ENCODE measurements at places on chromosomes 4 and X.

DNA sequence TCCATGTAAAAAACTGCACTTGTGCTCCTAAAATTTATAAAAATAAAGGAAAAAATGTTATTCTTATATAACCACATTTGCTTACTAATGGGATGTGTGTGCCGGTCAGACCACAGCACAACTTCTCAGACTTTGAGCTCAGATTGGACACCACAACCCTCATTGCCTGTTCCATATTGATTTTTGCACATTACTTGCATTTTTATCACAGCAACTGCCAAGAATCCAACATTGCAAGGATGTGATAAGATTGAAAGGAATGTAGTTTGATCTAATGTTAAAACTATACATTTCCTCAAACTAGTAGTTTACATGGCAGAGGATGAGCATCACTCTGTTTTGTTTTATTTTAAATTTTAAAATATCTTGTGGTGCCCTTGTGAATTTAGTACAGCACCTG is 227.8 kb downstream of the KDR start:
- DNase-seq = no peak

GRCh38 chrX:25343060-25343459 is 327.3 kb upstream of the ARX start:
- no peak for DNase-seq

DNA sequence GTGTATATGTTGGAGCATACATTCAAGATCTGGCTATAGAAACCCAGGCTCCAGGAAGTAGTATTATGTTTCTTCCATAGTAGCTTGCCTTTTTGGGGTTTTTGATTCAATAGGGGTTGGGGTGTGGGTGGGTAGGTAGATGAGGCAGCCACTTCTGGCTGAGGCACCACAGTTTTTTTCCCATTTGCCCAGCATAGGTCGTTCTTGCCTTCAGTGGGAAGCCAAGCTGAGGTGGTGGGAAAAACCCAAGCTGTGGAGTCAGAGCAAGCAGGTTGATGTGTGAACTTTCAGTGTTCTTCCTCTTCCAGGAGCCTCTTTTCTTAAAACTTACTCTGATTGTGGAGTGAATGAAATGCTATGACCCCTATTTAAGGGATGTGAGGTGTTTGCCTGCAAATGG is 67.0 kb upstream of the RPS6KA3 start:
- DNase-seq = no peak

DNA sequence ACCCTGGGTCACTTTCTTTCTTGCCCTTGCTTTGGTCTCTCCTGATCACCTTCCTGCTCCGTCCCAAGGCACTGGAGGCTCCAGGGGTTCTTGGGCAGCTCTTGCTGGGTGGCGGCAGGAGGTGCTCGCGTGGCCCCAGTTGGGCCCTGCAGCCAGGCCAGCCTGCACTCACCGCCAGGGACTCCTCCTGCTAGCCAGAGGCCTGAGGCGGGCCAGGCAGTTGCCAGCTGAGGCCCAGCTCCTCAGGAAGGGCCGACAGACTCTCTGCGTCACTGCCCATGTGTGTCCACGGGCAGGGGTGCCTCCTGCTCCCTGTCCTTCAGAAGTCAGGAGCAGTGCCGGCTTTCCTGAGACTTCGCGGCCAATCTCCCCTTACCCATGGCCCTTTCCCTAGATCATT is 9.3 kb downstream of the SUV39H1 start:
- no peak for DNase-seq

- DNase-seq = no peak
Observed at GRCh38 chrX:129529685-129530281, 6.5 kb upstream of the SMARCA1 start.

DNA sequence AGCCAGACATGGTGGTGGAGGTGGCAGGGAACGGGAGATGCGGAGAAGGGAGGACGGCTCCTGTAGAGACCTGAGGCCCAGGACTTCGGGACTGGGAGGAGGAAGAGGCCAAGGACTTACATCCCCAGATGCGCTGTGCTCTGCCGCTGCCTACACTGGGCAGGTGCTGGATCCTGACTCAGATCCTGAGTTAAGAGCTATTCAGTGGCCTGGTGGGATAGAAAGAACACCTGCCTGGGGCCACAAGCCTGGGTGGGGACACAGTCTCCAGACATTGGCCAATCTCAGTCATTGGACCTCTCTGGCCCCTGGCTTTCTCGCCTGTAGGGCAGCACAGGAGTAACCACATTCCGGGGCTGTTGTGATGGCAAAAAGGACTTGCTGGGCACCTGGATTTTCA is 10.9 kb upstream of the MSX1 start:
- DNase-seq = no peak

- DNase-seq = no peak
Observed at GRCh38 chrX:46904626-46905025, 7.6 kb upstream of the JADE3 start.

DNA sequence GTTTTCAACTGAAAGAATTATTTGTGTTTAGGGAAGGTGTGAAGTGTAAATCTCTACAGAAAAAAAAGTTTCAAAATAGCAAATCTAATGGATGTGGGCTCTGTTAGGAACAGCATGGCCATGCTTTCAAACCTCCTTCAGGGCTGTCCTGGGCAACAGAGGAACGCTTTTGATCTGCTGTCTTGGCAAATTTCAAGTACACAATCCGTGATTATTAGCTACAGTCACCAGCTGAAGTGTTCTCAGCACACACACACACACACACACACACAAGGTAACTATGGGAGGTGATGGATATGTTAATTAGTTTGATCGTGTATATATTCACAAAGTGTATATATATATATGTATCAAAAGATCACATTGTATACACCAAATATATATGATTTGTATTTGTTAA is 40.5 kb upstream of the HELT start:
- no peak for DNase-seq

- DNase-seq = no peak
Observed at GRCh38 chr4:141926406-141926805, 290.0 kb downstream of the IL15 start.

- DNase-seq = no peak
Observed at GRCh38 chr4:12844141-12844540, 640.0 kb downstream of the RAB28 start.

- no peak for DNase-seq
Observed at GRCh38 chr4:74919783-74920182, 13.1 kb upstream of the PARM1 start.

DNA sequence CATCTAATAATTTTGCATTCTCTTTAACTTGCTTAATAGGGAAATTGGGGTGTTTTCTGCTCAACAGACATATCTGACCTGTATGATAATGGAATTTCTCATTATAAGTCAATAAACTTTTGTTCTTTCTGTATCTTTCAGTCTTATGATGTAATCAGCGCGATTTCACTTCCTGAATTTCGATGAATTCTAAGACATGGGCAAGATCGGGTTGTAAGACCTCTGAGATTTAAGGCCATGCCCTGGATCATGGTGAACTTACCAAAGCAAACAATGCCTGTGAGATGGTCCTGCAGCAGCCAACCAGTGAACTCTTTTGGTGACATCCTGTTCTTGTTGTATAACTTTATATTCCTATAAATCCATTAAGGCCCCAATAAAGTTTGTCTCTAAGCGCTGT is 88.1 kb downstream of the NBDY start:
- no peak for DNase-seq

GRCh38 chrX:115948018-115948923 is 222.3 kb upstream of the AGTR2 start:
- DNase-seq = no peak

DNA sequence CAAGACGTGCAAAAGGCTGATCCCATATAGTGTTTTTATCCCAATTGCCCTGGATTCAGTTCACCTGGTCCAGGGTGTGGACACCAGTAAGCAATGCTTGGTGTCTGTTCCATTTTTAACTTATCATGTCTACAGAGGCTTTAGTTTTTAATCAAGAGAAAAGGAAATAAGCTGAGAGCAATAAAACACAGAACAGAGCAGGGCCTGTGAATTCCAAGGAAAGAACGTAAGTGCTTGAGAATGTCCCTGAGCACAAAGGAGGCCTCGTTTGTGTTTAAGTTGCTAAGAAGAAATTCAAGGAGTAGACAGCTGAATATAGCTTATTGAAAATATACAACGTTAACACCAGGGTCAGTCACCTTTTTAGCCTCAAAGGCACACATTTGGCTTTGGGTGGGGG is 191.3 kb downstream of the GPC3 start:
- DNase-seq = no peak

DNA sequence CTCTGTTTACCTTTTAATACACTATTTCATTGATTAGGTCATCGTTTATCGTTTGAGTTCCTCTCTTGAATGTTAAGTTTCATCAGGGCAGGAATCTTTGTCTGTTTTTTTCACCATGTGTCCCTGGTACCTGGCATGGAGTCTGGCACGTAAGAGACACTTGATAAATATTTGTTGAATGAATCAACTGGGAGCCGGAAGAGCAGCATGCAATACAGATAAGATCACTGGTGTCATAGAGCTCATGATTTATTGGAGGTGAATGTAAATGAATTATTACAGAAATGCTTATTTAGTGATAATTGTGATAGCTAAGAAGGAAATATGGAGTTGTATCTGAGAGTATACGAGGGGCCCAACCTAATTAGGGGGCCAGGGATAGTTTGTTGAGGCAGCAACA is 62.8 kb downstream of the UCHL1 start:
- DNase-seq = no peak

DNA sequence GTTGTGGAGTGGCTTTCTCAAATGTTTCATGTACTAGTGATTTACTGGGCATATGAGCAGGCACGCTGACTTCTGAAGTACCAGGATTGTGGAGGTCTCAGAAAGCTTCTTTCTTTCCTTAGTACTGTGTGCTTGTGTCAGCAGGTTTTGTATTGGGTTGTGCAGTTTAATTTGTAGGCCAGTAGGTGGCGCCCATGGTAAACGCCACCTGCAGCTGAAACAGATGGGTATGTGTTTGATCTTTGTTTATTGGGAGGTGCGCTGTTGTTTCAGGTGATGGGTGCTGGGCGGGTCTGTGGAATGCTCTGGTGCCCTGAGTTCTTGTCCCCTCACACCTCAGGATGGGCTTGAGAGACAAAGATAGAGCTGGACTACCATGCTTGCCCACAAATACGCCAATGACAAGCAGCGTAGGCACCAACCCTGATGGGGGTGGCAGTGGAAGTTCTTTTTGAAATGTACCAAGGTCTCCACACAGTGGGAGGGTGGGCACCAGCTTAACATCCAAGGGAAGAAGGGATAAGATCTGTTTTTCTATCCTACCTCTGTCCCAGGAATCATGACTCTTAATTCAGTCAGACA is 141.5 kb downstream of the RPS6KA6 start:
- no peak for DNase-seq

DNA sequence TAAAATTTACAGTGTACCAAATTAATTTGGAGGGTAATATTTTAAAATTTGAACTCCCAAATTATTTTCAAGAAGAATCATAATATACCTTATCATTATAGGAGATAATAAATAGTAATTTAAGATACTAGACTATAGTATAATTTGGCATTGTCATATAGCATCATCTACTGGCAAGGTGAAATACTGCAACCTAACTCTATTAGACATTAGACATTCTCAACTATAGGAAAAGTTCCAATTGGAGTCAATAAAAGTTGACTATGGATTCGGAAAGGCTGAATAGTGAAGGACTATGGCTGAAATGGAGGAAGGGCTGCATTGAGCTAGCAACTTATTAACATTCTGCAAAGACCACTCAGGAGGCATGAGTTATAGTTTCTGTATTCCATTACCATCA is 113.0 kb downstream of the PRDM5 start:
- DNase-seq = no peak

- DNase-seq = no peak
Observed at GRCh38 chr4:54556587-54556986, 101.2 kb upstream of the KIT start.

- DNase-seq = no peak
Observed at GRCh38 chr4:104494822-104495559, at the start of gene CXXC4. Gene CXXC4, minus strand, starts transcription at chr4:104494894. Its CDS starts 3,092 bp downstream, at chr4:104491802.

DNA sequence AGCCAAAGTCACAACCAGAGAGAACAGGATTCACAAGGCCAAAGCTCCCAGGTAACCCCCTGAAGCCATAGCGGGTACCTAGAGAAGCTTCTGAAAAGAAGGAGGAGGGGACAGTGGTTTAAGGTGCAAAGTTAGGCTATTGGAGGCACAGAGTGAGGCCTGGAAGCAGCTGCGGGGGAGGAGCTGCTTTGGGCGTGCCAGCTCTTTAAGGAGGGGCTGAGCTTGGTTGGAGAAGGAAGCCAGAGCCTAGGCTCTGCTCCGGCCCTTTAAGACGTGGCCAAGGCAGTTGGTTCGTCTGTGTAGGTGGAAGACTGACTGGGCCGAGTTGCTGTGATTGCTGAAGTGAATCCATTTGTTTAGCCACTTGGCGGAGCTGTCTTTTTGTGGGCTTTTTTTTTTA is 1.5 kb downstream of the KLF8 start:
- DNase-seq = no peak

- DNase-seq = no peak
Observed at GRCh38 chr4:145781351-145781750, 101.4 kb downstream of the C4orf51 start.

- no peak for DNase-seq
Observed at GRCh38 chr4:112377171-112377570, 80.0 kb downstream of the ALPK1 start.

GRCh38 chr4:112818594-112818965 is 181.6 kb downstream of the LARP7 start:
- DNase-seq = no peak

DNA sequence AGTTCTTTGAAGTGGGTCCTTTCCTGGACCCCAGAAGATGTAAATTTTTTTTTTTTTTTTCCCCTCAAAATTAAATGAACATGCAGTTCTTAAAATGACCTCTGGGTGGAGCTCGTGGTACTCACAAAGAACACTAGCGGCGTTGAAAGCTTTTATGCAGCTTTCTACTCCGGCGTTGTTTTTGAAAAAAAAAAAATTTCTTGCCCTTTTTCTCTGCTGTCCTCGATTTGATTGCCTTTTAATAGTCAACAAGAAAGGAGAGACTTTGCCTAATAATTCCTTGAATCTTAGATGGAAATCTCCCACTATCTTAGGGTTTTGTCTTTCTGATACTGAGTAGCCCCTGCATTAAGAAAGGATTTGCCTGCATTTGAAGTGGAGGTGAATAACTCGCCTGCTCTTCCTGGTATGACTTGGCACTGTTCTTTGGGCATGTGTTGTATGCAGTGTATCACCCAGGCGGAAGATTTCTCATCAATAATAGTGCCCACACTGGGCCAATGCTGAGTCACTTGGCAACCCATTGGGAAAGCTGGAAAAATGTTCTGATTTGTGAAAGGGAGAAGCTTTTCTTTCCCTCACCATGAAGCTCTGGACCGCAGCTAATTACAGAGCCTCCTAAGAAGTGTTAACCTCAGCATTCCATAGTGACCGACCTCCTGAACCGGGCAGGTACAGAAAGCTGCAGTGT is 104.0 kb downstream of the PHEX start:
- DNase-seq = no peak

- no peak for DNase-seq
Observed at GRCh38 chr4:86831262-86832130, 17.7 kb downstream of the SLC10A6 start.

All from stimulated activated CD4-positive, alpha-beta T cell treated with anti-CD3 and anti-CD28 coated beads, Interleukin-4, amount 100 ng/mL, for 48 hours (primary cell).